Activated CD4-positive, alpha-beta T cell treated with anti-CD3 and anti-CD28 coated beads for 1 hour (primary cell): ENCODE measurements at places on chromosomes 4 and X.

- no peak for DNase-seq
These were observed 391.8 kb upstream of the MAGEB16 start for GRCh38 chrX:35406386-35406785.

DNA sequence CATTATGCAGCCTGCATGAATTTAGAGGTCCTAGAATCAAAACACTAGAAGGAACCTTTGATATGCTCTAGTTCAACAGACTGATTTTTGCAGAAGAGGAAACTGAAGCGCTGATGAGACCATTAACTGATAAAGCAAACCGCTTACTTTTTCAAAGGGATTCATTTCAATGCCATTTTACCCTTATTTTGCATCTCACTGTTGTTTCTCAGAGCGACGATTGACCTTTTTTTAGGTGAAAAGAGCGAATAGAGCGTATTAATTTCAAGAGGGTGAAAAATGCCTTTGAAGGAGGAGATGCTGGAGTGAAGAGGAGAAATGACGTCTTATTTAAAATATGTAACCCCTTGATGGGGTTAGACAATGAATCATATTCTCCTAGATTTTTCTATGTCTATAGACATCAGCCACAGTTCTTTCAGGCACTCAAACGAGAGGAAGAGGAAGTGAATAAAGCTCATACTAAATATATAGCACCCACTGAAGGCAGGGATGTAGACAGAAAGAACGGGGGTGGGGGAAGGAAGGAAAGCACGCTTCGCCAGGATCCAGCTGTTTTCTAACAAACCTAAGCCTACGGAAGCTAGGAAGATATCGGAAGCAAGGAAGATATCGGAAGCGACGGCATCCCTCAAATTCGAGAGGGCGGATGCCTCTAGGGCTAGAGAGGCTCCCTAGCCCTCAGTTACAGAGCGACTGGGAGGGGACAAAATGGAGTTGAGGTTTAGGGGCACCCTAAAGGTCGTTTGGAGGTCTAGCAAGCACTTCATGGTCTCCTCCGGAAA lies 848 bp downstream of the ACSL4 start:
- DNase-seq = peak; percentile 8

GRCh38 chr4:13647031-13647430 lies 19.5 kb upstream of the BOD1L1 start:
- no peak for DNase-seq

DNA sequence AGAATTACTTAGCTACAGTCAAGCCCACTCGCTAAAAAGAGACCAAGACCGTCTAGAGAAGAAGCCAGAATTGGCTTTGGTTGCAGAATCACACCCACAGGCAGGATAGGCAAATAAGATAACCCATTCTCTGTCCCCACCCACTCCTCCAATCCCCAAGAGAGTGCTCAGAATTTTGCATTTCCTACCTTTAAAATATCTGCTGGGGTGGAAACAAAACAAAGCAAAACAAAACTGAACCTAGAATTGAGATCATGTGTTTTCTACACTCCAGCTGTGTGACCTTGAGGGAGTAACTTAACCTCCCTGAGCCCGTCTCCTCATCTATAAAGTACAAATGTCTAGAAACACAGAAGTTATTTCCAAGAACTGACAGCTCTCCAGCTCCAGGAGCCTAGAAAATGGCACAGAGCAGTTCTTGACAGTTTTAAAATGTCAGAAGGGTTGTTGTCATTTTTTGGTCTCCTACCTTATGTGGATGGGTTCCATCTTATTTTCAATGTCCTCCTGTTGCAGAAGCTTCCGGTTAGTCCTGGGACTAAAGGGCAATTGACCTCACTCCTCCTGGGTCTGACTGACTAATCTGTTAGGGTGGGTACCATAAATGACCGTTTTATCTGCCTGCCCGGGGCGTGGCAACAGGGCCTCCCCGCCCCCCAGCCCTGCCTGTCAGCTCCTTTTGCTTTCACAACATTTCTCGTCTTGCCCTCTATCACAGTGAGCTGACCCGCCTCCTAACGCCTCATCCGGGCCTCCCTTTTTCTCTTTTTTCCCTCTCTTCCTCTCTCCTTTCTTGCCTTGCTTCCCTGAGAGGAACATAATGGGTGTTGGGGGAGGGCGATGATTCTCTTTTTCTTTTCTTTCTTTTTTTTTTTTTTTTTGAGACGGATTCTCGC lies 114.0 kb downstream of the RBM47 start:
- DNase-seq = no peak

DNA sequence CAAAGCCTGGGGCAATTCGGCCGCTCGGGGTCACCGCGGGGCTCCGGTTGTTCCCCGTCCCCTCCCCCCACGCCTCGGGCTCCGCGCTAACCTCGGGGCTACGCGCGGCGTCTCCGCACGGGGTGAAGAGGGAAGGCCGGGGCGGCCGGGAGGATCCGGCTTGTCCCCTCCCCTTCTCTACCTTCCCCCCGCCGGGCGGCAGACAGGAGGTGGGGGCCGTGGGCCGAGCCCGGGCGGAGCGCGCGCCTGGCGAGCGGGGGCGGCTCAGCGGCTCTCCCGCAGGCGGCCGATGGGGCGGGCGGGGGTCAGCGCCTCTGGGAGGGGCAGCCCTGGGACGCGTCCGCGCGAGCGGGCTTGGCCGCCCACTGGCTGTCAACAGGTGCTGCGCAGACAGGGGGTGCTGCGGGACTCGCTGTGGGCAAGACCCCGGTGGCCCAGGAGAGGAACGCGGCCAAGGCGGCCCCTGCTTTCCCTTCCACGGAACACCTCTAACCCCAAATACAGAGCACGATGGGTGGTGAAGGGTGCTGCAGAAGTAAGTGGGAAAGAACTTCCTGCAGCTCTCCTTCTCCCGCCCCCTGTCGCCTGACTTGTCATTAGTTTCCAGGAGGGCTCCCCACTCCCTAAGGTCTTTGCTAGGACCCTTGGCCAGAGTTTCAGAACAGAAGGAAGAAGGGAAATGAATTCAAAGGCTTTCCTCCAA lies at the start of gene PDGFC:
Gene PDGFC, minus strand, starts transcription at position 124 of the 703 bp plus-strand sequence. CDS start 896 bp downstream, outside the sequence.
- no peak for DNase-seq

DNA sequence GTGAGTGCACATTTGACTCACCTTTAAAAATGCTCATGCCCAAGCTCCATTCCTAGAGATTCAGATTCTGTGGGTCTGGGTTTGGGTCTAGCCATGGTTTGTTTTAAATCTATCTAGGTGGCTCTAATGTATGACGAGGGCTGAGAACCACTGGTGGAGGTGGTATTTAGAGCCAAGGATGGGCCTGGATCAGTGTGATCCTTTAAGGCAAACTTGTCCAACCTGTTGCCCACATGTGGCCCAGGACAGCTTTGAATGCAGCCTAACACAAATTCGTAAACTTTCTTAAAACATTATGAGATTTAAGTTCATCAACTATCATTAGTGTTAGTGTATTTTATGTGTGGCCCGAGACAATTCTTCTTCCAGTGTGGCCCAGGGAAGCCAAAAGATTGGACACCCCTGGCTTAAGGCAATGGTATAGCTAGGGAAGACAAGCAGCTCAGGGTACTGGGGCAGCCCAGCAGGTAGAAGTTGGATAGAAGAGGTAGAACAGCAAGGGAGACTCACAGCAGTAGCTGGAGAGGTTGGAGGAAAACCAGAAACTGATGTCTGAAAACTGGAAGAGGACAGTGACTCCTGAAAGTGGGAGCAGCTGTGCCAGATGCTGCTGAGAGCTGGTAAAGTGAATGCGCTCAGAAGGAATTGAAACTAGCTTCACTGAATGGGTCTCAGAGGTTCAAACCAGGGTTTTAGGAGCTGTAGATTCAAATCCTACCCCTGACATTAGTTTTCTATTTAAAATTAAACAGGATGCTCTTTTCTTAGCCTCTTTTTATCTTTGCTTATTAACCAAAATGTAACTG lies 18.2 kb downstream of the ADD1 start:
- no peak for DNase-seq

DNA sequence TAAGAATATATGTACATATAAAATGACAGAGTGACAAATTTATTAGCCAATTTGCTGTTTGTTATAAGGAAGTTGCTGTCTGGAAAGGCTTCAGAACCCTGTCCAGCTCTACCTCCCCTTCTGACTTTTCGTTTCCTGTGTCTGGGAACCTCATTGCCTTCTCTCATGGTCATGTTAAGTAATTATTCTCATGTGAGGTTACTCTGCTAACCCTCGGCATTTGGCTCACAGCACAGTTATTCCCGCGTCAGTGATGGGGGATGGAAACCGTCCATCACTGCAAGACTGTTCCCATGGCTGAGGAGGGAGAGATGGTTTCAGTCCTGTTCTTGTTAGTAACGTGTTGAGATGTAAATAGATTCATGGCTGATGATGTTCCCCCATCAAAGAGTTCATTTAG lies 11.9 kb downstream of the EDNRA start:
- no peak for DNase-seq

DNA sequence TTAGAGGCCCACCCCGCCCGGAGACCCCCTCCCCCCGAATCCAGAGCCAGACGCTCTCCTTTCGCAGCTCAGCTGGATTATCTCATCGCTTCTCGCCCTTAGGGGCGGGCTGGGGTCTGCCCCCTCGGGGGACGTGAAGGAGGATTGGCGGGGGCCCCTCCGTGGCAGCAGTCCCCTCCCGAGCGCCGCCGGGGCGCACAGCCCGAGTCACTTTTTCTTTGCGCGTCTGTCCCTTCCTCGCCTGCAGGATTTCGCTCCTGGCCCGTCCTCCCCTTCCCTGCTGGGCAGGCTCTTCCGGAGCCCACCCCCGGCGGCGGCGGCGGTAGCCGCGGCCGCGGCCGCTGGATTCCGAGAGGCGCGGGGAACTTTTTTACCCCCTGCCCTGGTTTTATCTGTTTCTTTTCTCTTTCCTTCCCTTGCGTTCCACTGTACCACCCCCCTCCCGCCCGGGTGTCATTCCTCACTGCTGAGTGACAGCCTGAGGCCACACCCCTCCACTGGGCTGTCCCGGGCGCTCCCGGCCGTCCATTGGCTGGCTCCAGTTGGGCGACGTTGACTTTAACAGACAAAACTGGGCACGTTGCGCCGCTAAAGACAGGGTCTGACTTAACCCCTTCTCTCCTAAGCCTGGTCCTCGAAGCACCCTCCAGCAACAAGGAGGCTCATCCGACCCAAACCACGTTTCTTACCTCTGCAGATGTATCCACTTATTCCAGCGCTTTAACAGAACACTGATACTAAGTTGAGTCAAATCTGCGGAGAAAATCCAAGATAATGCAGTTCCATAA lies 492 bp upstream of the NKX3-2 start:
- DNase-seq = no peak

DNA sequence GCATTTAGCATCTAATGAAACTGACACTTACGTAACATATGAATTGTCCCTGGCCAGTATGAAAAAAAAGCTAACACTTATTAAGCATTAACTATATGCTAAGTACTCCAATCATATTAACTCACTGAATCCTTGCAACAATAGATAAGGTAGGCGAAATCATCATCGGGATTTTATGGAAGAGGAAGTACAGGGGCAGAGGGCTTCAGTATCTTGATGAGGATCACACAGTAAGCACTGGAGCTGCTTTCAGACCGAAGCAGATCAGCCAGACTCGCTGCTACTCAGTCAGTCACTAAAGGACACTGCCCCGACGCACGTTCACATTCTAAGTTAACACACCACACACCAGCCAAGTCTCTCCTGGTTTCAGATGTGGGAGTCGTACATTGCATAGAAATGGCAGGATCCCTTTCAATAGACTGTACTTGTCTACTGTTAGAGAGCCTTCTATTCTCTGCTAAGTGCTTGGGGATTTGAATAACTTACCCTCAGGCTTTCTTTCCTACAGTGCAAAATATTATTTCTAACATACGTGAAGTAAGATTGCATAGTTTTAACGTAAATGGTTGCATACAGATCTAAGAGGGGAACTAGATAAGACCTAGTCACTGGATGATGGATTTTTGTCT lies 540.2 kb upstream of the TENM3 start:
- DNase-seq = no peak

DNA sequence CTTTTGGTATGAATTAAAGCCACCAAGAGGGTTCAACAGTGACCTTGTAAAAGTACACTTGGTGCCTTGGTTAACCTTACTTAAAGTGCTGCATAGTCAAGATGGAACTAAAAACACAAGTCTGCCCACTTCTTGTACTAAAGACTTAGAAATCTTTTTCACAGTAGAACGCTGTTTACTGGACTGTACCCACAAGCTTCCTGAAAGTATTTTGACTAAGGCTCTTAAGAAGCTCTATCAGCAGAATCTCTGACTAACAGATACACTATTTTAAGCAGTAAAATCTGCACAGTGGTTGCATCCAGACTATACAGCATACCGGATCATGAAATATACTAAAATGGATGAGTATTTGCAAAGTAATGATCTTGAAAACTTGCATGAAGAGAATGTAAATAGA lies 7.2 kb downstream of the RAB28 start:
- no peak for DNase-seq

DNA sequence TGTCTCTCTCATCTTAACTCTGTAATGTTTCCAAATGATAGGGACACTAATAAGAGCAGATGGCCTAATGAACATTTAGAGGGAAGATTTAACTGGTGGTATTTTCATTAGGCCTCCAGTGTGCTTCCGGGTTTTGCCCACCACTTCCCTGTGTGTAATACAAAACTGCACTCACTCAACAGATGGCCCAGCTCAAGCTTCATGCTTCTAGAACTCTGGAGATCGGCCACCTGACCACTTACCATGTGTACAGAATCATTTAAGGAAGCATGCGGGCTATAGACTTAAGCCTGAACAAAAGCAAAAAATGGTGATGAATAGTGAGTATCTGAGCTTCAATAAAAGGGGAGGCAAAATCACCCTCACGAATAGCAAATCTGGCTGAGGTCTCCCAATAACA lies 89.3 kb downstream of the SH2D1A start:
- DNase-seq = no peak

DNA sequence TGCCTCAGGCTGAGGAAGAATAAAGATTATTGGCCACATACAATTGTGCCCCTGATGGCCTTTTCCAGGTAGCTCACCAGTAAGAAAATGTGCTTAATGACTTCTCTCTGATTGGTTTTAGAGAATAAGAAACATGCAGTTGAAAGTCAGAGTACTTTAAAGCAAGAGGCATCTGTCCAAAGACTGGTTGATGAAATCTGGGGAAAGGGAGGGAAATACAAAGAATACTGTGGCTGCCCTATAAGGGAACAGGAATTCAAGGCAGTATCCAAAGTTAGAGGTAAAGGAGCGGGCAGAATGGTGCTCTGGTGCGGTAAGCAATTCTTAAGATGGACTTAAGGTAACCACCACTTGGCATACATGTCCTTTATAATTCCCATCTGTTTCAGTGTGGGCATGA lies 11.4 kb downstream of the PBDC1 start:
- no peak for DNase-seq

GRCh38 chrX:149877636-149878035 lies 3.3 kb upstream of the MAGEA8 start:
- no peak for DNase-seq
